ENCODE measurements at places on chromosomes 1 and 21.
A peak's percentile ranks its signal among the peaks of the same experiment; 100 is the strongest.

- DNase-seq, result no peak
Observed at GRCh38 chr1:35553851-35554250, 3.4 kb downstream of the KIAA0319L start.

- no peak for DNase-seq
Observed at GRCh38 chr1:91515994-91516393, 15.3 kb downstream of the CDC7 start.

DNA sequence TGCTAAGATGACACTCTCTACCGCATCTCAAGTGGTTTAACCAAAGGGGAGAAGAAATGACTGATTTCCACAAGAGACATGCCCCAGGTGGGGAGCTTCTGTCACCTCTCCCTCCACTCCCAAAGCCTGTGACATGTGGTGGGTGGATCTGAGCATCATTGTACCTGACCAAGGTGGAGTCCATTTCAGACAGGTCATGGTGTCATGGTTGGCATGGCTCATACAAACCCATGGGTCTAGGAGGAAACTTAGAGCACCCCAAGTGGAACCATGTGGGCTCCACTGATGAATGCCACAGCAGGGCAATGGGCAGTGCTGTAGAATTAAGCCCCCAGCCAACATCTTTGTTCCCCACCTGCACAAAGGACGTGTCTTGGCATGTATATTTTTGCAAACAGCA is 131.5 kb upstream of the EDN2 start:
- no peak for DNase-seq

- peak; percentile 37 for DNase-seq
Observed at GRCh38 chr1:203673550-203674411, 47.1 kb downstream of the ATP2B4 start.

DNA sequence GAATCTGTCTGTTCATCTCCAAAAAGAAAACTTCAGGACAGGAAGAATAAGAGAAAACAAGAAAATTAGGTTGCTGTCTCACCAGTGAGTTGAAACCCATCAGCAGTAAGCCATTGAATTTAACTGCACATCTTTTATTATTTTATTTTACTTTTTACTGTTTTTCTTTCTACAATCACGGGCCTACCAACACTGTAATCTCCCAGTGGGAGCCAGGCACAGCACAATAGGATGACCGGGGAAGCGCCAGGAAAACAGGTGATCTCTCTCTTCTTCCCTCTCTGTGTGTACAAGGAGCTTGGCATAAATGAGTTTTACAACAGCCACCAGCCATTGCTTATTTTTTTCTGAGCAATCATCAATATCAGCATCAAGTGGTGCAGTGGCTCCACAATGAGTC is 113.1 kb upstream of the ESRRG start:
- no peak for DNase-seq

DNA sequence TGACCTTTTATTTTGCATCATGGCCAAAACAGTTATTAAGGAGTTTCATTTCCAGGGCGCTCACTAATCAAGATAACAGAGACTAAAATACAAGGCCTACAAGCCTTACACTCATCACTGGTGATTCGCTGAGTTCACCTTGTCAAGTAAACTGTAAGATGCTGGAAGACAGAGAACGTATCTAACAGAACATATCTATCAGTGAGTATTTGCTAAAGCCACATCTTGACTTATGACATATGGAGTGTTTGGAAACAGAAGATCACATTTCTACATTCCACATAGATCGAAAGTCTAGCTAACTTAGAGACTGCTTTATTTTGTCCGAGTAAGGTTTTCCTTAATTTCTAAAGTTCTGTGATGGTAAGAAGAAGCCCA is 506.5 kb downstream of the SMYD3 start:
- no peak for DNase-seq

- DNase-seq, result no peak
Observed at GRCh38 chr1:8652467-8653046, 164.9 kb downstream of the RERE start.

DNA sequence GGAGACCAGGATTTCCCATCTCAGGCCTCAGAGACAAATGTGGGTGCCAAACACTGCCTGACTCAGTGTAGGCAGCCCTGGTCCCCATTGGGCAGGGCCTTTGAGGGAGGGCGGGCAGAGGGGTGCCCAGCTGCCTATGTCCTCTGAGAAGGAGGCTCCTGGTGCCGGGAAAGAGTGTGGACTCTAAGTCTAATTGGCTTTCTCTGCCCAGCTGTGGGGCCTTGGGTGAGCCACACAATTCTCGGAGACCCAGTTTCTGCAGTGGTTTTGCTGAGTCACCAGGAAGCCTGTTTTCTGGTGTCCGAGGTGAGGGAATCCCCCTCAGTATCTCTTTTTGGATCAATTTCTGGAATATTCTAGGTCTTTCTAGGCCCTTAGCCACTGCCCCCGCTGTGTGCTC is 35.3 kb upstream of the ACTL8 start:
- DNase-seq, result no peak

- DNase-seq, result no peak
Observed at GRCh38 chr1:181445436-181445835, 37.9 kb upstream of the CACNA1E start.

- DNase-seq, result no peak
Observed at GRCh38 chr1:47106792-47107191, 30.4 kb upstream of the CYP4A22 start.

GRCh38 chr1:110870721-110871388 is 2.1 kb upstream of the CD53 start:
- DNase-seq, result no peak

DNA sequence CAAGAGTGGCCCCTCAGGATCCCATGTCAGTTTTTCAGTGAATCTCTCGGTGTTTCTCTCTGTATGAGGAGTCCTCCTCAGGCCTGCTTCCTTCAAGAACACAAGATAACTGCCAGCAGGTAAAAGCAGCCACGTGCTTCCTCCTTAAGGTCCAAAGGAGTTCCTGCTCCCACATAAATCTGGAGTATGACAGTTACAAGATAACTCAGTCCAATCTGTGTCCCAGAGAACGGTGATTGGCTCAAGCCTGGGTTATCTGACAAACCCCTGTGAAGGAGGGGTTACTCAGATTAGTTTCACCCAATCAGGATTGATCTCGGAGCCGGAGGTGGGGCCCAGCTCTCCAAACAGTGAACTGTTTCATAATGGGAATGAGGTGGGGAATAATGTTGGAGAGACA is 5.8 kb upstream of the ANKRD13C start:
- DNase-seq, result no peak

DNA sequence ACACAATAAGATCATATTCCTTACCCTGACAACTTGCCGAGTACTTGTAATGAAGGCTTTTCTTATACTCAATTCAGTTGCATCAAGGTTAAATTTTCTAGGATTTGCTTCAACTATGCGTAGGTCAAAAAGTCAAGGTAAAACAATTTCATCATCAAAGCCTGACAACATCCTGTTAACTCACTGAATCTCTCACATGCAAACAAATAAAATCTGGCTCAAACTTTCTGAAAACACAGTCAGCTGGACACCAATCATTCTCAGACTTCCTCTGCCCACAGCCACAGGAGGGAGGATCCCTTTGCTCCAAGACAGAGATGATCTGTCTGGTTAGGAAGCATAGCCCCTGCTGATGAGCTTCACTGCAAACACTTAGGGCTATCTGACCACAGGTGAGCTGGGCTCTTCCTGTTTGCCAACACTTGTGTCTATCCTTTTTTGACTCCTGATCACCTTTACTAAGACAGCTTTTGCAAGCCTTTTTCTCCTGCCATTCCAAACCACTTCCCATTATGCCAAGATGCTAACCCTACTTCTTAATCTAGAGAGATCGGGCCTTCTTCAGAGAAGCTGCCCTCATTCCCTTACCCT is 20.0 kb downstream of the STX6 start:
- no peak for DNase-seq

DNA sequence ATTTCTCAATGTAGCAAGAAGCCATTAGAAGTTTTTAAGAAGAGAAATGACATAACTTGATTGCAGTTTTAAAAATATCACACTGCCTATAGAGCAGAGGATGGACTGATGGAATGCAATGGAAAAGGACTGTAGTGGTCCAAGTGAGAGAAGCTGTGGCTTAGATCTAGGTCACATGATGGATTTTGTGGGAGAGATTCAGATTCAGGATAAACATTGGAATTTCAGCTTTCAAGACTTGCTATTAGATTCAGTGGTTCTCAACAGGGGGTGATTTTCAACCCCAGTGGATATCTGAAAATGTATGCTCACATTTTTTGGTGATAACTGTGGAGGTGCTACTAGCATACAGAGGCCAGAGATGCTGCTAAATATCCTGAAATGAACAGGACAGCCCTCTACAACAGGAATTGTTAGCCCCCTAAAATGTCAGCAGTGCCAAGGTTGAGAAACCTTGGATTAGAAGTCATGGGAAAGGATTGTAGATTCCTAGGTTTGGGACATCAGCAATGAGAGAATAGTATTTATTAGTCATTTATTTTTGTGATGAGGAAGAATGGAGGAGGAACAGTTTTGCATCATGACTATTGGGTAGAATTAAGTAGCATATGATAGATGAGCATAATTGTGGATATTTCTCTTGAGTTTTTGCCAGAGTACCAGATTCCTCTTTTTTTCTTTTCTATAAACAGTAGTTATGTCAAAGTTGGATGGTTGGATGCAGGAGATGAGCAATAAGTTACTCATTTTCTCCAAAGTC is 30.1 kb upstream of the KCNK2 start:
- no peak for DNase-seq

DNA sequence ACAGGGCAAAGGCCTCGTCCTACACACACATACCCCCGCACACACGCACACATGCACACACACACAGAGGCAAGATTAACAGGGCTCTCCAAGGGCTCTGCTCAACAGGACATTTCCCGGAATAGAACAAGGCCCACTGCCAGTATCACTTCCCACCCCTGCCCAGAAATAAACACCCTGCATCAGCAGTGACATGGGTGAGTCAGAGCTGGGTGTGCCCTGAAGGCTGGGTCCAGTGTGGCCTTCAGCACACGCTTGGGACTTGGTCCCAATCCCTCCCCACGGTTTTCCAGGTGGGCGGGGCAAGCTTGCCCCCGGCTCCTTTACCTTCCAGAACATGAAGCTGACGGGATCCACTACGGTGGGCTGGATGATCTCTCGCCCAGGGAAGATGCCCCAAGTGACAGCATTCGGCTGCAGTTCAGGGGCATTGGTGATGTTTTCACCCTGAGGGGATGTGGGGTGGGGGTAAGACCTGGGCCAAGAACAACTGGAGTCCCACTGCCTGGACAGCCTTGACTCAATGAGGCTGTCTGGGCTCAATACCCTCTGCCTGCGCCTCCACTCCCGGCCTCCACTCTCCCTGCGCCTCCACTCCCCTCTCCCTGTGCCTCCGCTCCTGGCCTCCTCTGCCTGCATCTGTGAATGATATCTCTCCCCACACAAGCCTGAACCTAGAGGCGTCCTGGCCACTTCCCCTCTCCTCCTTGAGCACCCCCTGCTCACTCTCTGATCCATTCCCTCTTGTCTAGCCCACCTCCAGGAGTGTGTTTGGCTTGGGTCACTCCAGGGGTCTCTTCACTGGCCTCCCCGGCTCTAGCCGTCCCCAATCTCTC is 14.7 kb downstream of the MTHFR start:
- no peak for DNase-seq

GRCh38 chr1:150561254-150561973 is 12.2 kb downstream of the ADAMTSL4 start:
- no peak for DNase-seq

DNA sequence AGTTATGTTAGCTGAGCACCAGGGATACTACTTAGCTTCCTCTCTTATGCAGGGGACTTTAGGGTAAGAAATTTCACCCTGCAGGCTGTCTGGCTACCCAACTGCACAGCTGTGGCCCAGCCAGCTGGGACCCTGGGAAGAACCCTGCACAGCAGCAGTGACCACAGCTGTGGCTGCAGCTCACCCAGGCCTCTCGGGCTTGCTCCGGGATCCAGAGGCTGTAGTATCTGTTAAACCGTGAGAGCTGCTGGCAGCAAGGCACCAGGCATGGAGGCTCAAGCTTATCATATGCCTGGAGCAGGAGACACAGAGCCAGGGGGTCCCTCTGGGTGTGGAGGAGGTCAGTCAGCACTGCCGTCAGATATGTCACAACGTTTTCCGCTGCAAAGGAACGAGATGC is 40.3 kb downstream of the URB1 start:
- DNase-seq, result no peak

DNA sequence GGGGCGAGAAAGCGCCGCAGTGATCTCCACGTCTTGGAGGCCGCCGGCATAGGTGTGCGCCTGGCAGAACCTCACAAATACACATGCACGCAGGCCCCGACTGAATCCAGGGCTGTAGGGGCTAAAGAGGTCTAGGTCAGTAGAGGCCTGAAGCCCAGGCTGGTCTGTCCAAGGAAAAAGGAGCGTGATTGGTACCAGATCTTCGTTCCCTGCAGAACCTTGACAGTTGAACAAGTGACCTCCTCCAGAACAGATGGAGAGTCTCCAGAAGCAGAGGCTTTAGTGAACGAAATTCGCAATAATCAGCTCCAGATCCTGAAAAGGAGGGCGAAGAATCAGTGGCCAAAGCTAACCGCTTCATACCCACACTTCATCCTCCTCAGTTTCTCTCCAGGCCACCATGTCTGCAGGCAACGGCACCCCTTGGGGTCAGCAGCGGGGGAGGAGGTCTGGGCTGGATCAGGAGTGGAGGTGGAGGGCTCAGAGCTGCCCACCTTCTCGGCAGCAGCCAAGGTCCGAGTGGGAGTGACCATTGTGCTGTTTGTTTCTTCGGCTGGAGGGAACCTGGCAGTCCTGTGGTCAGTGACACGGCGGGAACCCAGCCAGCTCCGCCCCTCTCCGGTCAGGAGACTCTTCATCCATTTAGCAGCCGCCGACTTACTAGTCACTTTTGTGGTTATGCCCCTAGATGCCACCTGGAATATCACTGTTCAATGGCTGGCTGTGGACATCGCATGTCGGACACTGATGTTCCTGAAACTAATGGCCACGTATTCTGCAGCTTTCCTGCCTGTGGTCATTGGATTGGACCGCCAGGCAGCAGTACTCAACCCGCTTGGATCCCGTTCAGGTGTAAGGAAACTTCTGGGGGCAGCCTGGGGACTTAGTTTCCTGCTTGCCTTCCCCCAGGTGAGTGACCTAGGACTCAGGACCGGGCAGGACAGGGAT is 749 bp upstream of the PEX11B start:
- DNase-seq, result no peak

- DNase-seq, result no peak
Observed at GRCh38 chr1:181562395-181562794, 79.1 kb downstream of the CACNA1E start.

GRCh38 chr1:160709715-160710114 is 1.9 kb downstream of the CD48 start:
- no peak for DNase-seq

Measured in stimulated activated CD8-positive, alpha-beta memory T cell treated with anti-CD3 and anti-CD28 coated beads, Interleukin-15, amount 100 ng/mL, for 4 hours (primary cell).